ENCODE measurements at places on chromosomes 7 and 10.

DNA sequence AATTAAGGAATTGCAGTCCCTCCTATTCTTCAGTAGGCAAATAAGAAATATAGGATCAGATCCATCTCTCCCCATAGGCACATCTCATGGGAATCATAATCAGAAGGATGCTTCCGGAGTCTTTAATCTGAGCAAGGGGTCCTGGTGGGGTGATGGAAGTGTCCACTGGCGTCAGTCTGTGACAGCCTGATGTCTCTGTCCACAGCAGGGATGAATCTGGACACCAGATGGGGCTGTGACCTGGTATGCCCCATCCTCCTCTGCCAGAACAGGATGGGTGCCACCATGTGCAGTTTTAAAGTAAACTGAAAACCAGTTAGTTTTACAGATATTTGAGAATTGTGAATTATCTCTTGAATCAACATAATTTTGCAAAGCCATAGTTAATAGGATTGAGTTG is 148.7 kb downstream of the C1GALT1 start:
- DNase-seq: no peak

DNA sequence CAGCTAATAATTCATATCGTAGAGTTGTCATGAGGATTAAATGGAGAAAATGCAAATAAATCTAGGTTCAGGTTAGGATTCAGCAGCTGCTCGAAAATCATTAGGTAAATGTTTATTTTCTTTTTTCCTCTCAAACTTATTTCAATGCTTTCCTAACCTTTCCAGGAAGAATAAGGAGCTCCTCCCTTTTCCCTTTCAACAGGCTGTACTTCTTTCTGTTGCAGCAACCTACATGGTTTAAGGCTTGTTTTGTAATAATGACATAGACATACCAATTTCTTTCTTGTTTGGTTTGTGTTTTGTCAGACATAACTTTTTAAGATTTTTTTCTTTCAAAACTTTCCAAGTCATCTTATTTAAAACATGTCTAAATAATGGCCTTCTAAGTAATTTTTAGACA is 18.2 kb downstream of the GPR141 start:
- no peak for DNase-seq

GRCh38 chr10:131553581-131553980 is 242.1 kb upstream of the TCERG1L start:
- DNase-seq: no peak

- DNase-seq: no peak
Measured at GRCh38 chr10:80409121-80409520, 770 bp downstream of the PRXL2A start.

GRCh38 chr7:101410743-101411507 is 48.2 kb downstream of the COL26A1 start:
- DNase-seq: peak; percentile 30

- DNase-seq: no peak
Measured at GRCh38 chr7:55561690-55562089, 10.6 kb downstream of the VOPP1 start.

GRCh38 chr10:126255313-126255712 is 133.0 kb downstream of the ADAM12 start:
- no peak for DNase-seq

DNA sequence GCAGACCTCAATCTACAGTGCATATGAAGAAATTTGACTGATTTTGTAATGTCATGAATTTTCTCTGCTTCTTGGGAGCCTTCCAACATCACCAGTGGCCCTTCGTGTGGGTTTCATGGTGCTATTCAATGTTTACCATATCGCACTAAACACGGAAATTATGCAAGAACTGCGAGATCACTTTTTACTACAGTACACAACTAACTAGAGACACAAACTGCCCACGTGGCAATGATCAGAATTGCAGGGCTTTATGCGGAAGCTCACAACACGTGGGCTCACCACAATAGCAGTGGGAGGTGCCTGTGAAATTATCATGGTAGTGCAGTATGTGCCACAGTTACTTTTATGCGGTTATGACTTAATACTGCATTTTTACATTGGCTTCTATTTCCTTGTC is 449.7 kb upstream of the KLF6 start:
- DNase-seq: peak; percentile 6

DNA sequence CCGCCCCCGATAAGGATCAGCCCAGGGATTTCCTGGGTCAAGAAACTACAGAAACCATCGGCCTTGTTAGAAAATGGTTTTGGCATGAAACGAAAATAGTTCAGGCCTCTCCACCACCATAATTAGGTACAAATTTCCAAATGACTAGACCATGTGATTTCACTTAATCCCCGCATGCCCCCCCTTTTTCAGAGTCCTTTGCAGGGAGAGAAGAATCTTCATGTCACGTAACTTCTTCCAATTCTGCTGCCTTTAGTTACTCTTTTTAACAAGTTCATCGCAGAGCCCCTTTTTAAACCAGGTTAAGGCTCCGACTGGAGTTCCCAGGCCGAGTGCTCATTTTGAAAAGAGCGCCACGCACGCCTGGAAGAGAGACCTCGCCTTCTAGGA is 3.4 kb downstream of the PDGFA start:
- no peak for DNase-seq
